Globus pallidus (tissue), 1 donor: ENCODE measurements at places on chromosomes 3 and 15.

- DNase-seq: no peak
Observed at GRCh38 chr3:32708672-32709283, 23.8 kb downstream of the CNOT10 start.

GRCh38 chr3:107045791-107046190, 331.4 kb upstream of the CCDC54 start:
- DNase-seq: peak; percentile 81

- DNase-seq: no peak
Observed at GRCh38 chr3:61157414-61157813, 93.8 kb downstream of the FHIT start.

GRCh38 chr3:55662683-55663082, 175.6 kb upstream of the WNT5A start:
- no peak for DNase-seq
